ENCODE measurements at places on chromosomes 16 and 17. TPM values are rescaled to one million over a fixed set of nuclear protein-coding genes. Genes with fewer than 3 reads are reported as not detected.

The ABR gene
- 13.6 TPM for total RNA-seq

The ALDH3A1 gene
- total RNA-seq, result 2.1 TPM

The TBC1D3G gene
- not detected for total RNA-seq

The SGSH gene
- total RNA-seq, result 18.0 TPM

The ACSM2A gene
- total RNA-seq, result 127 TPM

The ZNF287 gene
- 0.27 TPM for total RNA-seq

The PABPN1L gene
- total RNA-seq, result not detected

The PRR15L gene
- total RNA-seq, result 0.95 TPM

The KRTAP4-9 gene
- not detected for total RNA-seq

The PHF12 gene
- total RNA-seq, result 18.4 TPM

The ESRP2 gene
- 47.2 TPM for total RNA-seq

The HBA2 gene
- 80.7 TPM for total RNA-seq

The LRRC37A gene
- 0.44 TPM for total RNA-seq

The CCL4 gene
- 0.83 TPM for total RNA-seq

The TNFRSF17 gene
- 0.44 TPM for total RNA-seq

The IL34 gene
- 0.35 TPM for total RNA-seq

The NAGS gene
- 28.2 TPM for total RNA-seq

The KDM6B gene
- 12.8 TPM for total RNA-seq

Measured in right lobe of liver (tissue), 6 donors.